ENCODE measurements at places on chromosomes 2 and 18.

GRCh38 chr2:146632707-146633106 lies 1212.1 kb upstream of the ACVR2A start:
- DNase-seq, result no peak

DNA sequence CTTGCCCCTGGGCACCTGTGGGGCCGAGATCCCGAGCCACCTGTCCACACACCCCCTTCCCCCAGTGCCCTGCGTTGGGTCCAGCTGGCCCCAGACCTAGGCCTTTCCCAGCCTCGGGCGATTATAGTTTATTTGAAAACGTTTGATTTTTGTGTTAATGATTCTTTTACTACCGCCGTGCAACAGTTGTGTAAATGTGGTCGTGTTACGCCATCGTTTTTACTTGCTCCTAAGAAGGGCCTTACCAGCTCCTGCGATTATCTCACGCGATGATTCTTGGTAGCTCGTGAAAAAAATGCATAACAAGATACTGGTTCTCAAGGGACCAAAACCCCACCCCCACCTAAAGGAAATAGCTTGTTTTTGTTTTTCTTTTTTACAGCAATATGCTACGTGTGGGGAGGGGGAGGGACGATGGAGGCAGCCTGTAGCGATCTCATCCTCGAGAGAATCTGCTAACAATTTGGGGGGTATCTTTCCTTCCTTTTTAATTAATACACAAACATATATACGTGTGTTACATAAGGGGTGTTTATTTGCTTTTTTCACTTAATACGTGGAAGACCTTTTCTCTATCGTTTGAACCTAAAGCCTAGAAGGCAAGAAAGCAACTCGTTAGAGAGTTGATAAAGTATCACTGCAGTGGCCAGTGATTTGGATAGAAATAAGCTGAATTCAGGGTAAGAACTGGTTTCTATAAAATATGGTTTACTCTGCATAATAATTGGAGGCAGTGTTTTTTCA lies 1.0 kb downstream of the ZDBF2 start:
- DNase-seq, result peak; percentile 15

- no peak for DNase-seq
Observed at GRCh38 chr2:191311627-191312026, 66.4 kb downstream of the MYO1B start.

DNA sequence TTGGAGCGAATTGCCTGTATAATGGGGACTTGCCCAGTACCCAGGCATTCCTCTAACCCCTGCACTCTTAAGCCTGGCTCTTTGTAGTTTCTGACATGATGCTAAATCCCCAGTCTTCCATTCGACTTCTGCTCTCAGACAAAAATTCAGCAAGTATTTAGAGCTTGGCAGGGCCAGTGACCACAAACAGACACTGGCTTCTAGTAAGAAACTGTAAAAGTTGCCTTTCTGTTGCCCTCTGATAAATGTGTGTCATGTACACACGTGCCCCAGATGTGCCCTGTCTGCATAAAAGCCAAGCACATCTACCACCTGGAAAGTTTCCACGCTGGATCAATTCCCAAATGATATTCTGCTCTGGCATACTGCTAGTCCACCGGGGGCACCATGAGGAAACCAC lies 18.0 kb downstream of the PAX3 start:
- DNase-seq, result no peak

DNA sequence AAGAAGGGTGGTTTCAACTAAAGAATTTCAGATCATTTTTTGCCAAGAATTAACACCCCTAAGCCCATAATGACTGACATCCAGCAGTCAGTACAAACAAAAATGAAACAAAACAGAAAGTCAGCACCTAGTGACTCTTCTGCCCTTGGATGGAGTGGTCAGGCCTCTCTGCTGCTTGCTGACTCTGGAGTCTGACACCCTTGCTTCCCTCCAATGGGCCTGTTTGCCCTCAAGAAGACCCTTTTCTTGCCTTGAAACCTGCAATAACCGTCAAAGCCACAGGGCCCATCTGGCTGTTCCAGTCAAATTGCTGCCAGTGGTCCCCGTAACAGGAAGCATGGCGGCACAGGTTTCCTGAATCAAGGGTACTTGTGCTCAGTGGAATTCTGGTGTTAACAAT lies 27.2 kb upstream of the CYTIP start:
- DNase-seq, result no peak

GRCh38 chr2:63440612-63441011 lies 147.7 kb downstream of the WDPCP start:
- no peak for DNase-seq

GRCh38 chr2:121140734-121141133 lies 144.3 kb downstream of the TFCP2L1 start:
- no peak for DNase-seq

GRCh38 chr2:71692621-71693277 lies 239.4 kb downstream of the DYSF start:
- no peak for DNase-seq

GRCh38 chr2:10863837-10864236 lies 47.9 kb upstream of the KCNF1 start:
- DNase-seq, result no peak

DNA sequence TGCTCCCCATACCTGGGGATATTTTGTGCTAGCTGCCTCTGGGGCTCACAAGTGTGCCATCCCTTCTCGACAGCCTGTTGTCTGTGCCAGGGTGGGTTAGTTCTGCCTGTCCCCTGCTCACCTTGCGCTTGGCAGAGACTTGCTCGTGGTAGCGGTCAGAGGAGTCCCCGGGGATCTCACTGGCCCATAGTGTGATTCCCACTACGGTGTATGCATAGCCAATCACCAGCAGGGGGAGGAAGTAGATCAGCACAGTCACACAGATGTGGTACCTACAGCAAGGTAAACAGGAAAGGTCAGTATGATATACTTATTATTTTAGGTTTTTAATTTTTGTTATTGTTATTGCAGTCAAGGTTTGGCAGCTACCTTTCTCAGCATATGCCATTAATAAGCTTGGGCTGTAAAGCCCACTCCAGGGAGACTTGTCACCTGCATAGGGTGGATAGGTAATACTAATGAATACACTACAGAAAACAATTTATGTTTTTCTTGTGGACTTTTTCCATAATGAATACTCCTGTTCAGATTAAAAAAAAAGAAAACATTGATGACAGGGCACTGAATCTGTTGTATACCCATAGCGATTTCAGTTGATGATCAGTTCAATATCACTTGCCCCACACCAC lies 95.2 kb downstream of the POLE4 start:
- DNase-seq, result no peak

DNA sequence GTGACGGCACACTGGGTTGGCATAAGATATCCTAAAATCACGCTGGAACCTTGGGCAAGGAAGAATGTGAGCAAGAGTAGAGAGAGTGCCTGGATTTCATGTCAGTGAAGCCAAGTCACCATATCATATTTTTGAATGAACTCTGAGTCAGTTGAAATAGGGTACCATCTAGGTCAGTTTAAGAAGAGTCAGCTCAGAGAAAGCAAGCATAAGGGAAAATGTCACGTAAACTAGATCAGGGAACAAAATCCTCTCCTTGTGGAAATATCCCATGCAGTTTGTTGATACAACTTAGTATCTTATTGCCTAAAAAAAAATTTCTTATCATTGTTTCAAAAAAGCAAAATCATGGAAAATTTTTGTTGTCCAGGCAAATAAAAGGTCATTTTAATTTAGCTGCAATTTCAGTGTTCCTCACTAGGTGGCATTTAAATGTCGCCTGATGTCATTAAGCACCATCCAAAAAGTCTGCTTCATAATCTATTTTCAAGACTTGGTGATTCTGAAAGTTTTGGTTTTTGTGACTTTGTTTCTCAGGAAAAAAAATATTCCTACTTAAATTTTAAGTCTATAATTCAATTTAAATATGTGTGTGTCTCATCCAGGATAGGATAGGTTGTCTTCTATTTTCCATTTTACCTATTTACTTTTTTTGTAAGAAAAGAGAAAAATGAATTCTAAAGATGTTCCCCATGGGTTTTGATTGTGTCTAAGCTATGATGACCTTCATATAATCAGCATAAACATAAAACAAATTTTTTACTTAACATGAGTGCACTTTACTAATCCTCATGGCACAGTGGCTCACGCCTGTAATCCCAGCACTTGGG lies 19.6 kb downstream of the RSAD2 start:
- DNase-seq, result no peak

DNA sequence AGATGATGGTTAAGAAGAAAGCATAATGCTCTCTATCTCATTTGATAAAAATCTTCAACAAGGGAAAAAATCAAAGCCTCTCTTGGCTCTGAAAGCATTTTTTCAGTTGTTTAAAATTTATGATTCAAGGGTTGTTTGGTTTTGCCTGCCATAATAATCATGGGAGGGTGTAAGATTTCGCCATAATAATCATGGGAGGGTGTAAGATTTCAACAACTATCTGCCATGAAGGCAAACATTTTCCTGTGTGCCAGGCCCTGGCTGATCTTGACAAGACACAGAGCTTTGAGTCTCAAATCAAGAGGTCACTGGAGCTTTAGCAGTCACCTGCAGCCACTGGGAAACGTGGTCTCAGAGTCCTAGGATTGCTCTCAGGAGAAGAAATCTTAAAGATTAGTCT lies 175.1 kb upstream of the PIEZO2 start:
- DNase-seq, result no peak

GRCh38 chr2:40002339-40002738 lies 223.3 kb upstream of the THUMPD2 start:
- no peak for DNase-seq

DNA sequence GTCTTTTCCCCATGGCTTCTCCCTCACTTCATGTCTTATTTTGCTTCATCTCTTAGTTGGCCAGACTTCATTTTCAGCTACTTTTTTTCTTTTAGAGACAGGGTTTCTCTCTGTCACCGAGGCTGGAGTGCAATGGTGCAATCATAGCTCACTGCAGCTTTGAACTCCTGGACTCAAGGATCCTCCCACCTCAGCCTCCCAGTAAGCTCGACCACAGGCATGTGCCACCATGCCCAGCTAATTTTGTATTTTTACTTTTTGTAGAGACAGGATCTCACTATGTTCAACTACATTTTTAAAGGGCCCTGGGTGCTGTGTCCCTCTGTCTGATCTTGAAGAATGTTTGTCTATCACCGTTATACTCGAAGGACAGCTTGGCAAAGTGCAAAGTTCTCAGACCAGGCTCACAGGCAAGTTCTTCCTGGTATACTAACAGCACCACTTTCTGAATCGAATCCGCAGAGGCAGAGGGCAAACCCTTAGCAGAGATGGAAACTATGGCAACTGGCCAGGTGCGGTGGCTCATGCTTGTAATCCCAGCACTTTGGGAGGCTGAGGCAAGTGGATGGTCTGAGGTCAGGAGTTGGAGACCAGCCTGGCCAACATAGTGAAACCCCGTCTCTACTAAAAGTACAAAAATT lies 60.9 kb downstream of the SOWAHC start:
- DNase-seq, result no peak

DNA sequence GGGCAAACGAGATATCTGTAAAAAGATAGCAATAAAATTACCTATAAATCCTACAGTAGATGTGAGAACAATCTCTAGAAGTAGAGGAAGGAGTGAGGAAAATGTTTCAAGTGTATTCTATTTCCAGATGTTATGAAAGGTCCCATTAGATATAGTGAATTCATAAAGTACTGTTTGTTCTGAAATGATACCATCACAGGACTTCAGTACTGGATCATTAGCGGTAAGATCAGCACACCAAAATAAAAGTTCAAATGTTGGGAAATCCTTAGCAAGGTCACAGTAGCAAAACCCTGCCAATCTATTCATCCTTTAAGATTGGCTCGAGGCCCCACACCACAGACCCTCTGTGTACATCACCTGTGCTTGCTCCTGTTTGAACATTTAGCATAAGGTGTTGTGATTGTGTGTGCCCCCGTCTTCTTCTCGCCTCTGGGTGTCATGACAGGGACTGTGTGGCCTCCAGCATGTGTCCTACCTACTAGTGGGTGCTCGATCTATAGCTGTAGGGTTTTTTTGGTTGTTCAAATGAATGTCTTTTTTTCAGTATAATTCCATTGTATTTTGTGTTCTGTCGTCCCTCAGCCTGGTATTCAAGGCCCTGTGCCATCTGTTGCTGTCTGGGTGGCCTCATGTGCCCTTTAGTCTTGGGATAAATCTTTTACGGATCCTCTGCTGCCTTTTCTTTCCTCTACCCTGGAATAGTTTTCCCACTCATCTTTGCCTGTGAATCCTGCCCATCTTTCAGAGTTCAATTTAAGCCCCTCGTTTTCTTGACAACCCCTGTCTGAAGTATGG lies 9.1 kb downstream of the MFSD6 start:
- no peak for DNase-seq

DNA sequence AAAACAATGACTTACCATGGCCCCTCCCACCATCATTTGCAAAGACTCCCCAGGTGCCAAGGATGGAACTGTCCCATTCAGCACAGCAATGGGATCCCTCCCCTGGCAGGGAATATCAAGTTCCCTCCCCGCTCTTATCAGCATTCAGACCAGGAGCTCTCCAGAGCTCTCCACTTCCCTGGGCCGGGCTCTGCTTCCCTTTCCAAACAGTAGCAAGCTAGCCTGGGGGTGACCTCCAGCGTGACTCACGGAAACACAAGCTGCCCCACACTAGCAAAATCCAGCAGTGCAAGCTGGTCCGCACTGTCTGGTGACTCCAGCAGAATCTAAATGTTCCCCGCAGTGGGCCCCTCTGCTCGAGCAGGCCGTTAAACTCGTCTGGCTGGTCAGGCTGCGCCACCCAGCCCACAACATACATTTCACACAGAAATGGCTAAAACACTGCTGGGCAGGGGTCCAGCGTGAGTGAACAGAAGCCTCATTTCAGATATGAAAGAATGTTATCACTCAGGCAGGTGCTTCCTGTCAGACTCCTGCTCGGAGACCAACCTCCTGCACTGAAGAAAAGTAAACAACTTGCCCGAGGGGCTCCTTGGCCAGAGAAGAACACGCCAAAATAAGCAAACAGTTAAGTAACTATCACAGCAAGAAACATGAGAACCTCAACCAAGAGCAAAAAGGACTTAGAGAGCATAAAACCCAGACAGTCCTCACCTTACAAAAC lies 33.9 kb downstream of the STAT1 start:
- DNase-seq, result no peak

DNA sequence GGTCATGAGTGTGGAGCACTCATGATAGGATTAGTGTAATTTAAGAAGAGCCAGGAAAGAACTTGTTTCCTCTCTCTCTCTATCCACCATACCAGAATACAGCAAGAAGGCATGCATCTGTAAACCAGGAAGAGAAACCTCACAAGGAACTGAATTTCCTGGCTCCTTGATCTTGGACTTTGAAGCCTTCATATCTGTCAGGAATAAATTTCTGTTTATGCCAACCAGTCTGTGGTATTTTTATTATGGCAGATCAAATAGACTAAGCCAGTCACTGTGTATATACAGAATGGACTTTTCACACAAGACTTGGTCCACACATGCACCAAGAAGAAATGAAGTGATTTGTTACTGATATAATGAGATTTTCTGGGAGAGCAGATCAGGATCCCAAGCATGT lies 930.1 kb upstream of the TMEFF2 start:
- DNase-seq, result no peak

DNA sequence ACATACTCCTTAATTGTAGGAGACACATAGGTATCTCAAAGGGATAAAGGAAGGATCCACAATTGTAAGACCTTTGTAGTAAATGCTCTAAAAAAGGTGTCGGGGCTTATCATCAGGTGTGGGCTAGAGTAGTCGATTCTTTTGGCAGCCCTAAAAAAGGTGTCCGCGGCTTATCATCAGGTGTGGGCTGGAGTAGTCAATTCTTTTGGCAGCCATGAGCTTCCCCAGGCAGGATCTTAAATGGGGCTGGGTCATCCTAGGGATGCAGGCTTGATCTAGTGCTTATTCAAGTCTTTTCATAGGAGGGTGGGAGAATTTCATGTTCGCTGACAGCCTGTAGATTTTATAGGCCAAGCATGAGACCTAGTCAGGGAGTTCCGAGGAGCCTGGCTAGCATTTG lies 406.4 kb upstream of the VWC2L start:
- DNase-seq, result no peak

GRCh38 chr2:211598238-211598637 lies 940.4 kb downstream of the ERBB4 start:
- no peak for DNase-seq

Data from naive thymus-derived CD8-positive, alpha-beta T cell (primary cell).